CD4-positive, alpha-beta T cell (primary cell): ENCODE measurements at places on chromosomes 12 and 14.
A peak's percentile ranks its signal among the peaks of the same experiment; 100 is the strongest.

DNA sequence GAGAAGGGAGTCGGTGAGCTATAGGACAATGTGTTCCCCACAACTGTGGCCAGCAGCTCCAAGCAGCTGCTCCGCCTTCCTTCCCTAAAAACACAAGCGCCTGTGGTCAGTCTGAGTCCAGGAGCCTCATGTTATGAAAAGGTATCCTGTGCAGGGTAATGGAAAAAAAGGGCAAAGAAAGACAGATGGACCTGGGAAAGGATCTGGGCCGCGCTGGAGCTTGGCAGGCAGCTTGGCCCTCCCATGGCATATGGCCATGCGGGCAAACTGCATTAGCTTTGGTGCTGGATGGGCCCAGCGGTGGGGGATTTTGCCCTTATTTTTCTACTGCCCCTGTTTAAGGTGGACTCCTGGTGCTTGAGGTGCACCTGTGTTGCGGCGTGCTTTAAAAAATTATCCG is 23.7 kb upstream of the CHST11 start:
- DNase-seq = no peak

GRCh38 chr14:105197211-105197641 is 16.1 kb upstream of the NUDT14 start:
- no peak for DNase-seq

DNA sequence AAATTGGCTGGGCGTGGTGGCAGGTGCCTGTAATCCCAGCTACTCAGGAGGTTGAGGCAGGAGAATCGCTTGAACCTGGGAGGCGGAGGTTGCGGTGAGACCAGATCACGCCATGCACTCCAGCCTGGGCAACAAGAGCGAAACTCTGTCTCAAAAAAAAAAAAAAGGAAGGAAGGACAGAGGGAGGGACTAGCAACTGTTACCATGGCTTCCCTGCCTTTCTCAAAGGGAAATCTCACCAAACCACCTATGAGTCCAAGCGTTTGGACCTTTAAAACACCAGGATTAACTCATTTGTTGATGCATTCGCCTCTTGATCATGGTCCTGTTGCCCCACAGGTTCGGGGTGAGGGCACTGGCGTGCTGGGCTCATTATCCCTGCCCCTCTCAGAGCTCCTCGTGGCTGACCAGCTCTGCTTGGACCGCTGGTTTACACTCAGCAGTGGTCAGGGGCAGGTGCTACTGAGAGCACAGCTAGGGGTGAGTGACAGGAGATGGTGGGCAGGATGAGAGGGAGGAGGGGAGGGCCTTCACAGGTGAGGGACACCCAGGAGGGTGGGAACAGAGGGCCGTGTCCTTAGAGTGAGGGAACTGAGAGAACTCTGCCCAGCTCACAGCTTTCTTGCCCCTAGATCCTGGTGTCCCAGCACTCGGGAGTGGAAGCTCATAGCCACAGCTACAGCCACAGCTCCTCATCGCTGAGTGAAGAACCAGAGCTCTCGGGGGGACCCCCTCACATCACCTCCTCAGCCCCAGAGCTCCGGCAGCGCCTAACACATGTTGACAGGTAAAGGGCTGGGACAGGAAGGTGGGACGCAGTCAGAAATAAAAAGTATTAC is 10.2 kb upstream of the MYL6B start:
- DNase-seq = no peak

DNA sequence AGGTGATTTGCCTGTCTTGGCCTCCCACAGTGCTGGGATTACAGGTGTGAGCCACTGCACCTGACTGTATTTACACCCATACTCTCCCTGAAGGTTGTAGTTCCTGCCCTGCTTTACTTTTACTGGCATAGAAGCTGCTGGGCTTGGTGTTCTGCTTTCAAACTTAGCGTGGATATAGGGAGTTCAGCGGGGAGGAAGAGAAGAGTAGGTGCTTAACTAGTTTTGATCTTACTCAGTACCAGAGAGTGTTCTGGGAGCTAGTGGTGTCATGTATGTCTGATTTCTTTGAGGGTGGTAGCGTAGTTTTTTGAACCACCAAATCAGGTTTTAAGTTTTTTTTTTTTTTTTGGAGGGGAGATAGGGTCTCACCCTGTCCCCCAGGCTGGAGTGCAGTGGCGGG is 13.8 kb downstream of the RCOR1 start:
- no peak for DNase-seq

DNA sequence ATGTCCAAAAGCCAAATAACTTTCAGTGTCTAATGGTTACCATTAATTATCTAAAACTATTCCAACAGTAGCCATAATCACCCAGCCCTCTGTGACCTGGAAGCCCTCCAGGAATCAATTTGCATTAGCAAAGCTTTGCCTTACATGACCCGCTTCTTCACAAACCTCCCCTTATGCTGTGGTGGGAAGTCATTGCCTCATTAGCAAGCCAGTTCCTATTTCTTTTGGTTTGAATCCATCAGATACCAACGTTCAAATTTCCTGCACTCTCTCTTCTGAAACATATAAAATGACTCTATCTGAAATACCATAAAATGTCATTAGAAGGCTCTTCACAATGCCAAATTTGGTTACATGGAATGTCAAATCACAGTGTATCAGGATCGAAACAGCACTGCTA is 268.3 kb upstream of the PRKD1 start:
- no peak for DNase-seq

- peak; percentile 38 for DNase-seq
Observed at GRCh38 chr12:64670919-64671639, 60.8 kb downstream of the RASSF3 start.

- no peak for DNase-seq
Observed at GRCh38 chr14:31278883-31279282, 71.3 kb upstream of the HECTD1 start.

GRCh38 chr14:69387311-69387710 is 10.8 kb downstream of the ERH start:
- DNase-seq = no peak

- DNase-seq = no peak
Observed at GRCh38 chr14:44756554-44756953, 205.2 kb downstream of the KLHL28 start.
